ENCODE measurements at places on chromosomes 12 and 14.

- no peak for DNase-seq
Observed at GRCh38 chr14:102867826-102868580, 54.5 kb upstream of the AMN start.

DNA sequence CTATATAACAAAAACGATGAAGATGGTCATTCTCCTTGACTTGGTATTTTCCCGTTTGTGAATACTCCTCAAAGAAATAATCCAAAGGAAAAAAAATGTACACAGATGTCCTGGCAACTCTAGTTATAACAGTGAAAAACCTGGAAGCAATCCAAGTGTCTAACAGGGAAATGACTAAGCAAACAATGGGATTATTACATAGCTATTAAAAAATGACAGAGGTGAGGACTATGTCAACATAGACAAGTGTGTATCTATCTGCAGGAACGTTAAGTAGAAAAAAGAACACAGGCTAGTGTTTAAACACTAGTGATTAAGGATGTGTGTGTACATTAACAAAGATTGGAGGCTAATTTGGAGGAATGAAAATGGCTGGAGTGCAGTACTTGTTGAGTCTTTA is 5.9 kb upstream of the APOLD1 start:
- no peak for DNase-seq

DNA sequence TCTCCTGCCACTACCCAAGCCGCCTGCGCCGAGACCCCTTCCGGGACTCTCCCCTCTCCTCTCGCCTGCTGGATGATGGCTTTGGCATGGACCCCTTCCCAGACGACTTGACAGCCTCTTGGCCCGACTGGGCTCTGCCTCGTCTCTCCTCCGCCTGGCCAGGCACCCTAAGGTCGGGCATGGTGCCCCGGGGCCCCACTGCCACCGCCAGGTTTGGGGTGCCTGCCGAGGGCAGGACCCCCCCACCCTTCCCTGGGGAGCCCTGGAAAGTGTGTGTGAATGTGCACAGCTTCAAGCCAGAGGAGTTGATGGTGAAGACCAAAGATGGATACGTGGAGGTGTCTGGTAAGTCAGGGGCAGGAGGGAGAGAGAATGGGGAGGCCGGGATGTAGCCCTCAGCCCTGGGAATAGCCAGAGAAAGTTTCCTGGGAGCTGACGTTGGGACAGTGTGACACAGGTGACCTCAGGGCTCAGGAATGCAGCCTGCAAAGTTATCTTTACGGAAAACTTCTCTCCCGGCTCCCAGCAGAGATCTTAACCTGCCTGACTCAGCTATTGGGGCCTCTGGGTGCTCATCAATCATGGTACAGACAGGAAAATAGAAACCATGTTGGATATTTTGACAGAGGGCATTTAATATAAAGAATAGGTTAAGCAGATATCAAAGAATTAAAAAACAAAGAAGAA is 747 bp downstream of the HSPB8 start:
- DNase-seq, result no peak

GRCh38 chr12:8692573-8692972 is 5.2 kb upstream of the RIMKLB start:
- DNase-seq, result no peak

- no peak for DNase-seq
Observed at GRCh38 chr14:75044322-75044721, 6.9 kb downstream of the MLH3 start.

DNA sequence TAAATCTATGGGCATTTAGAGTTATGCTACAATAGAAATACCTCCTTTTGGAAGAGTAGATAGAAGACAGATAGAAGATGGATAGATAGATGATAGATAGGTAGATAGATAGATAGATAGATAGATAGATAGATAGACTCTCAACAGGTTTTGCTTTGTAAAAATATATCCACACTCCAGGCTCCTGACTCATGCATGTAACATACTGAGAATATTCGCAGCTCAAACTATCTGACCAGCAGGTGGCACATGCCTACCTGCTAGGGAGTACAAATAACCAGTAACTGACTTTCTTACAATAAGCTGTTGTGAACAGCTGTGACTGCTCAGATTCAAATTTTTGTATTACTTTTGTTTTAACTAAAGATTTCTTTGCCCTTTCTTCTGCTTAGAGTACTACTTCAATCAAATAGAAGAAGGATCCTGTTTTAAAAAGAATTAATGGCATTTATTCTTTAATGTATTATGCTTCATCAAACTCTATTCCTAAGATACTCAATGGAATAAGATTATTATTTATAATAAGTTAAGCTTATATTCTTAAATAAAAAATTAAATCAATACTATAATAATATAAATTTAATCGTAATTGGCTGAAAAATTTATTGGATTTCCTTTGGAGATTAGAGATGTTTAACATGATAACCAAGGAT is 15.8 kb upstream of the CPNE8 start:
- no peak for DNase-seq

- no peak for DNase-seq
Observed at GRCh38 chr12:49503674-49504180, 35.1 kb upstream of the KCNH3 start.

DNA sequence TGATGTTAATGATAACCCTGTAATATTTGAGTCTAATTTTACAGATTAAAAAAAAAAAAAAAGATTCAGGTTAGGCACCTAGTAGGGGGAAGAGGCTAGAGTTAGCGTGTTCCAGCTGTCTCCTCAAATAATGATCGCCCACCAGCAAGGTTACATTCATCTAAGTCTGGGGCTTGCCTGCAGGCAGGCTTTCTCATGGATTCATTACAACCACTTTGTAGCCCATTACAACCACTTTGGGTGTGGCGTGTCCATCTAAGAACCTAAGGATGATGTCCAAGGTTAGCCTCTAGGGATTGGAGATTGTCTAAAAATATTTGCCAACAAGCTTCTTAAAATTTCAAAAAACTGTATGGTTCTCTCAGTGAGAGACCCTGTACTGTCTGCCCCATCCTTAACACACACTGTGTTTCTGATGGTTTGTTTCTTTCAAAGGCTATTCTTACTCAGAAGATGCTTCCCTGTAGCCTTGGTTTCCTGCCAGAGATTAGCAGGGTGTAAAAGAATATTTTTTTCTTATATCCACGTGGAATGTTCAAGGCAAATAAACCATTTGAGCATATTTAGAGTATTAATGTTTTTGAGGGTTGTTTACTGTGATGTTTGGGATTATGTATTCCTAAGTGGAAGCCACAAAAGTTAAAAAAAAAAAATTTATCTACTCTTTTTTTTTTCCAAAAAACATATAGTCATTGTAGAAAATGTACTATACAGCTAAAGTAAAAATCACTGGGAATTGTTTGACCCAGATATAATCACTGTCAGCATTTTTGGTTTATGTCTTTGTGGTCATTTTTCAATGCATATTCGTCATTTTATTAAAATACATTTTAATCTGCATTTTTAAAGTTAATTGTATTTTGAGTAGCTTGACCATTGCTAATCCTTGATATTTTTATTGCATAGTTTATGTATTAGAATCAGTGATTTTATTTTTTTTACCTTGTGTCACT is 1.7 kb downstream of the DYNC1H1 start:
- DNase-seq, result no peak

- no peak for DNase-seq
Observed at GRCh38 chr12:109635717-109636116, 62.1 kb downstream of the MVK start.
